ENCODE measurements at places on chromosomes 5 and 9.

DNA sequence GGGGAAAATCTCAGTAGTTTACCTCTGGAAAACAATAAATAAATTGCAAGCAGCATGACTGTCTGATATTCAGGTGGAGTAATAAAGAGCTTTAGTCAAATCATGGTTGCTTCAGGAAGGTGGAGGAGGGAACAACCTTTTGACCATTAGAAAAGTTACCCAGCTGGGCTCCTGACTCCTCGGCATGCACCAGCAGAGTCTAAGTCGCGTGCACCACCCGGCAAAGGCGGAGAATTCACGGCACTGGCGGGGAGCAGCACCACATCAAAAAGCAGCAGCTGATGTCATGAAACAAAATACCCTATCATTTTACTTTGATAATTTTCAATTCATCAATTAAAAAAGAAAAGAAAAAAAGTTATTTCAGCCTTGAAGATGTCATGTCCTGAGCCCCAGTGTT is 34.6 kb downstream of the EBF1 start:
- no peak for DNase-seq

- no peak for DNase-seq
Measured at GRCh38 chr5:103546858-103547257, 15.7 kb downstream of the NUDT12 start.

- no peak for DNase-seq
Measured at GRCh38 chr5:115194676-115195075, 25.0 kb upstream of the TRIM36 start.

- DNase-seq: no peak
Measured at GRCh38 chr5:89011778-89012711, 129.1 kb upstream of the MEF2C start.

DNA sequence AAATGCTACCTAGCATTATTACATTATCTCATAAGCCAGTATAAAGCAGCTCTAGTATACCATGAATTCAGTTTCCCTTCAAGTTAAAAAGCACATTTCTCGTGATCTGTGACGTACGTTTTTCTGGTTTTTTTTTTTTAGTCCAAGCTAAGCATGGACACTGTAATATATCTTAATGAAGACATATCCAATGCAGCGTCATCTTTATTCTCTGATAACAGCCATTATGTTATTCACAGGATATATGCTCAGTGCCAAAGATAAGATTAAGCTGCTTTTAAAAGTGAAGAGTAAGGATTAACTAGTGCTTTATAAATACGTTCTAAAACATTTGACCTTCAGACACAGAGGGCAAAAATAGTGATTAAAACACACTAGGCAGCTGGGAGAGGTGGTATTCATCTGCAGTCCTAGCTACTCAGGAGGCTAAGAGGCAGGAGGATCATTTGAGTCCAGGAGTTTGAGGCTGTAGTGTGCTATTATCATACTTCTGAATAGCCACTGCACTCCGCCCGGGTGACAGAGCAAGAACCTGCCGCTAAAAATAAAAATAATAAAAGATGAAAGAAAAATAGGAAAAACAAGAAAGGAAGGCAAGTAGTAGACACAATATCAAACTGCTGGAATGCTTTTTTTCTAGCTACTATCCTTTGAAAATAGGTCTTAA is 7.7 kb downstream of the CSNK1A1 start:
- DNase-seq: no peak

DNA sequence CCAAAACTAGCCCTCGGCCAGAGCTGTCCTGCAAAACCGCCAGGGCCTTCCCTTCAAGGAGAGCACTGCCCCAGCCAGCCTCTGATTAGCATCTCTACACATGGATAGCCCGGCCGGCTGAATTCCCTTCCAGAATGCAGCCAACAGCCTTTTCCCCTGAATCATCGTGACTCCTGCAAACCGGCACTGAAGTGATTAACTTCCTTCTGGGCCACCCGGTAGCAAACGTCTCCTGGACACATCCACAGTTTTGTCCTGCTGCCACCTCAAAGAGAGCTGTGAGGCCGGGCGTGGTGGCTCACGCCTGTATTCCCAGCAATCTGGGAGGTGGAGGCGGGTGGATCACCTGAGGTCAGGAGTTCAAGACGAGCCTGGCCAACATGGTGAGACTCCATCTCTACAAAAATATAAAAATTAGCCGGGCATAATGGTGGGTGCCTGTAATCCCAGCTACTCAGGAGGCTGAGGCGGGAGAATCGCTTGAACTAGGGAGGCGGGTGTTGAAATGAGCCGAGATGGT is 21.1 kb upstream of the EEIG1 start:
- no peak for DNase-seq

GRCh38 chr9:4603830-4604229 is 58.3 kb upstream of the PLPP6 start:
- DNase-seq: no peak

GRCh38 chr9:125507226-125507625 is 199.8 kb downstream of the MAPKAP1 start:
- no peak for DNase-seq

DNA sequence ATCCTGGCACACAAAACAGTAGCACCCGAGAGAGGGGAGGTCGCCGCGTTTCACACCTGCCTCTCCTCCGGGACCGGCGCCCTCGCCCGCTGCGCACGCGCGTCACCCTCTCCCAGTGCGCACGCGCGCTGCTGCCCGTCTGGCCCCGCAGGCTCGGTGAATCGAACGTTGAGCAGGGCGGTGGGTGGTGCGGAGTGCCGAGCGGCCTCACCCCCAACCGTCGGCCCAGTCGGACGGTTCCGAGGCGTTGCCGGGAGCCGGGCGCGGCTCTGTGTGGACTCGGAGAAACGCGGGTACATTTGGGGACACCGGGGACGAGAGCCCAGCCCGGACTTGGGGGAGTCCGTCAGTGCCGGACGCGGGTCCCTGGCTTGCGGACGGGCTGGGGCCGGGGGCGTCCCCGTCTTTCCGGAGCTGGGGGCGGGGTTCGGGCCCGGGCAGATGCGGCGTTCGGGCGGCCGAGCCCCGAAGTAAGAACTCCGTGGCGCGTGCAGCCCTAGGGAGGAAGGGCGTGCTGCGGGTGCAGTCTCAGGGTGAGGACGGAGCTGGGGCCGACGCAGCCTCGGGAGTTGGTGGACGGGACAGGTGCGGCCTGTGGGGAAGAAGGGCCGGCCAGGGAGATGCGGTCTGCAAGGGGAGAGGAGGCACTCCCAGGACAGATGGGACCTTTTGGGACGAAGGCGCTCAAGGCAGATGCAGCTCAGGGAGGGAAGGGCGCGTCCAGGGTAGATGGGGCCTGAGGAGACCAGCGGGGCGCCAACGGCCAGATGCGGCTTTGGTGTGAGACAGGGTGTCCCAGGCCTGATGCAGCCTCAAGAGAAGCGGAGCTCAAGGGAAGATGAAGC is at the start of gene POMT1:
POMT1 (plus strand) TSS at position 138 of the 845 bp plus-strand sequence. CDS start 1,301 bp downstream, outside the sequence.
- DNase-seq: peak; percentile 97

GRCh38 chr9:70609542-70610286 is 195.3 kb upstream of the KLF9 start:
- DNase-seq: no peak

GRCh38 chr9:35792826-35793225 is 1.4 kb downstream of the NPR2 start:
- no peak for DNase-seq

DNA sequence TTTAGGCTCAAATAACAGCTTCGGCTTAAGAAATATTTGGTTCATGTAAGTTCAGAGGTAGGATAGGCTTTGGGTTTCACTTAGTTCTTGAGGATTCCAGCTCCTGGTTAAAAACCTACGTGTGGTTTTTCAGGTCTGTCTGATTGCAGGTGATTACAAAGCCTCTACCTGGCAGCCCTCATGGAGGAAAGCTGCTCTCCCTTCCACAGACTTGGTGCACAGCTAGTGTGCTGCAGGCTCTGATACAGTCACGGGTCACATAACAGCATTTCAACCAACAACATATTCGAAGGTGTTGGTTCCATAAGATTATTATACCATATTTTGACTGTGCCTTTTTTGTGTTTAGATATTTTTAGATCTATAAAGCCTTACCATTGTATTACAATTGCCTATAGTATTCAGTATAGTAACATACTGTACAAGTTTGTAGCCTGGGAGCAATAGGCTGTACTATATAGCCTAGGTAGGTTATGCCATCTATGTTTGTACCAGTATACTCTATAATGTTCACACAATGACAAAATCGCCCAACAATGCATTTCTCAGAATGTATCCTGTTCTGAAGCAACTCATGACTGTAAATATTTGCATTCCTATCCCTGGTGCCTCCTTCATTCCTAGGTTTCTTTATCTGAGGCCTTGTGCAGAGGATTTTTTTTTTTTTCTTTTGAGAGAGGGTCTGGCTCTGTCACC is 8.0 kb upstream of the DCP2 start:
- no peak for DNase-seq

- DNase-seq: peak; percentile 69
Measured at GRCh38 chr5:128965011-128965637, at the start of gene SLC27A6. SLC27A6 (plus strand) TSS chr5:128965488; CDS start chr5:128966138, 650 bp downstream.

GRCh38 chr5:16057277-16057676 is 122.3 kb downstream of the MARCHF11 start:
- no peak for DNase-seq

DNA sequence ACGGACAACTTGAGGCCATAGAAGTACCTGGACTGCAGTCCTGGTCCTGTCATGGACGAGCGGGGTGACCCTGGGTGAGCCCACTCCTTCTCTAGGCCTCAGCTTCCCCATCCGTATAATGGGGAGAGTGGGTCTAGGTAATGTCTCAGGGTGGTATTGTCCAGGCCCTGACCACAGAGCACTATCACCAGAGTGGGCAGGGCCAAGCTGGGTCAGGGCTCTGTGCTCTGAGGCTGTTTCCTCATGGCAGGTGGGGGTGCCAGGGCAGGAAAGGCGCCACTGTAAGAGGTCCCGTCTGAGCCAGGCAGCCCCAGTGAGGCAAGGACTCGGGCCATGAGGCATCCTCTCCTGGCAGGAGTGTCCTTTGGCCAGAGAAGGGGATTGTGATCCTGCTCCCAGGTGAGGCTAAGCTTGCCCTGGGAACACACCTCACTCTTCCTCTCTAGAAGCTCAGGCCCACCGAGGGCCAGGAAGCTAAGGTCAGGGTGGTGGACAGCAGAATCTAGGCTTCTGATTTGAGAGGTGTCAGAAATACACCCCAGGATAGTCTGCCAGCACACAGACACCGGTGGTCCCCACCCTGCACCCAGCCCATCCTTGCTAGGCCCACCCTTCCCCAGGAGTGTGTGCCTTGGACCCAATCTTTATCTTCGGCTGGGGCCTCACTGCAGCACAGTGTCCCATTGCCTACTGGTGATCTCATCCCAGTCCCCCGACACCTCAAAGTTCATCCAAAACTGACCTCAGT is 1.5 kb upstream of the MYOZ3 start:
- no peak for DNase-seq

DNA sequence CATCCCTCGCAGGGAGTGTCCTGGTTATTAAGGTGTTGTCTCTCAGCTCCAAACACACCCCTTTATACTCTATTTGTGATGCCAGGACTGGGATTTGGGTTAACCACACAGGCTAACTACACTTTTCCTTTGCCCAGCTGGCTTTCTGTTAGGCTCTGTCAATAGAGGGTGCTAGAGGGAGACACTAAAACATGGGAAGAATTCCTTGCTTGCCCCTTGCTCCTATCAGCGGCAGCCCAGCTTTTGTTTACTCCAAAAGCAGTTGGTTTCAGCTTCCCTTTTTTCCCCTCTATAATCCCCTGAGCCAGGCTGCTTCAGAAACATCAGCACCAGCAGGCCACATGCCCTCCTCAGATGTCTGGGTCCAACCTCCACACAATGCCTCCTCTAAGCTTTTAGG is 297.1 kb downstream of the KCTD16 start:
- peak; percentile 22 for DNase-seq

DNA sequence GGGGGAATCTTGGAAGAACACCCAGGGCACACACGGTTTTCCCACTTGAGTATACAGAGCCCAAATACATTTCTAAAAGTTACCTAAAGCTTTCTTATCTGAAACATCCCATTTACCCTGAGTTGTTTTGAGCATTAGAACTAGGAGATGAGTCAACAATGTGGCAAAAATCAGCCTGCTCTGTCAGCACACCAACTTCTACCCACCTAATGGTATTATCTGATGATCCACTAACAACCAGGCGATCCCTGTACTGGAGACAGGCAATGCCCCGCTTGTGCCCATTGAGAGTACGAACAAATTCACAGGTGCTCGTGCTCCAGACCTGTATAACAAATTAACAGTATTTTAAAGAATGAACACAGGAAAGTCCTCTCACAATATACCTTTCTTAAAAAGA is 87.0 kb downstream of the SMIM23 start:
- no peak for DNase-seq
